RWPE1 (cell line): ENCODE measurements at places on chromosomes 16 and 17.

DNA sequence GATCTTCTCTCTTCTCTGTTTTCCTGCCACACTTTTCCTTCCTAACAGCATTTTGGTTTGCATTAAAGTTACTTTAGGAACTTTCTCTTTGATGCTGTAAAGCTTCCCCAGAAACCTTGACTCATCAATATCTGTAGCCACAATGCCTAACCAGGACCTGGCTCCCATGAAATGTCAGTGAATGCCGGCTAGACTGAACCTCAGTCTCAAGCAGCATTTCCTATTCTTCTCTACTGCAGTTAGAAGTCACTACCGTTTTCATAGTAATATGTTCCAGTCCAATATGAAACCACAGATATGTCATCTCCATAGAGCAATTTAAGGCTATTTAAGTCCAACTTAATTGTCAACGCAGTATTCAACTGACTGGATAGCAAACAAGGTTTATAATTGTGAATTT, 28.9 kb downstream of the ITFG1 start:
- DNase-seq, result no peak

DNA sequence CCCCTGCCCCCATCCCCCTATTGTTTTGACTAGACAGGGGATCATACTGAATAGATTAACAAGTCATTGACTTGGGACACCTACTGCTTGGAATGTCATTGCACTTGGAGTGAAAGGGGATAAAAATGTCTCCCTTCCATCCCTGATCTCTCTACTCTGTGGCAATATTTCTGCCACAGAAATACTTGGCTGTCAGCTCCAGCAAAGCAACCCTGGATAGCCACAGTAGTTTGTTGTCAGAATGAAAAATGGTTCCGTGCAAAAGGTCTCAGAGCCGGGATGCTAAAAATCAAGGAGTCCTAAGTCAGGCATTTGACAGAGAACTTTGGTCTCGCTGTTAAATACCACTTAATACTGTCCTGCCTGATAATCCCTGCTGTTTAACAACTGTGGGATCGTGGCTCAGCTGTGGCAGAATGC, 722.0 kb upstream of the SOX9 start:
- DNase-seq, result no peak

DNA sequence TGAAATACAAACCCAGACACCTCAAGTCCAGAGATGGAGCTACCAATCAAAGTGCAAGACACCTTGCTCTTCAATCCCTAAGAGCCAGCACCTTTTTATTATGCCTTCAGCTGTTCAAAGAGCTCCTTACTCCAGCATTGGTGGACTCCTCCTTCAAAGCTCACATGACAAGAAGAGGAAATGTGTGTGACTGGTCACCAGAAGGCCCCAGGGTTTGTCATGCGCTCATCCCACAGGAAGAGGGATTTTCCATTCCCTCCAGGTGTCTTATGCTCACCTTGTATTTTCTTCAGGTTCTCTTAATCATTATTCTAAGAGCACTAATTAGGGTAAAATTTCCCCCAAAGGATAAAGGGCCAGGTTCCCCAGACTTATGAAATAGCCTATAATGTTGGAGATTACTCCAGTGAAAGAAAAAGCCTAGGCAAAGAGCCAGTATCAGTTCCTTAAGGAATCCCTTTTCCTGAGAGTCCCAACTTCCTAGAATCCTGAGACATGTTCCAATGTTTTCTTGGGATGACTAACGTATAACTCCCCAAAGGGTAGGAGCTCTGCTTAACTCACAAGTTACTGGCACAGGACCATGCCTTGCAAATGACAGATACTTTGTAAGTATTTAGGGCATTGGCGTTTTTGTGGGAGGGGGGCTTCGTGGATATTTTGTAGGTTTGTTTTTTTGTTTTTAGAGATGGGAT, 56.9 kb upstream of the SOX9 start:
- DNase-seq, result no peak

DNA sequence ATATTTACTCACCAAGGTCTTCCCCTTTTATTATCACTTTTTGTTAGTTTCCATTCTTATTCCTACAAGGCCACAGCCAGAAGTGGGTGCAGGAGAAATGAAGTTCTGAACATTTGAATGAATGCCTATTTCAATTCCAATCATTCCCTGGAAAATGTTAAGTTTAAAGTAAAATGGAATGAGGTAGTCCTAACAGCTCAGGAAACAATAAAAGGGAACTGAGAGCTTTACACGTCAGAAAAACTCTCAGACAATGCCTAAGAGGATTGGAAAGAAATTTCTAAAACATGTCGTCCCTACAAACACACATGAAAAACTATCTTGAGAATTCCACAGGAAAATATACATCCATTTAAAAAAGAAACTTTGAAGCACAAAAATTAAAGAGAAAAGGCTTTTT, 238.8 kb downstream of the STX8 start:
- DNase-seq, result no peak

- DNase-seq, result no peak
These were observed 18.6 kb downstream of the PRCD start for GRCh38 chr17:76558198-76559095.

GRCh38 chr16:83356266-83356665, 451.5 kb upstream of the HSBP1 start:
- peak; percentile 64 for DNase-seq

DNA sequence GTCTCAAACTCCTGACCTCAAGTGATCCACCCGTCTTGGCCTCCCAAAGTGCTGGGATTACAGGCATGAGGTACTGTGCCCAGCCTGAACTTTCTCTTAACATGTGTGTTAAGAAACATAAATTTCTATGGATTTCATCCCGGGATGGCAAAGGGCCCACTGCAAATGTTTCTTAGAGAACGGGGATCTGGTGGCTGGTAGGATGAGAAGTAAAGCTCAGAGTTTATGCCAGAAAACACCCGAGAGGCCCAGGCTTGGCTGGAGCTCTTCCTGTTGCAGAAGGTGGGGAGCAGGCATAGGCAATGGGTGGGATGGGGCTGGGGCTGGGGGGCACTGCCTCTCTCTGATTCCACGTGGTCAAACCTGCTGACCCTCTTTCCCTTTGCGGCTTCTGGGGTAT, 5.6 kb upstream of the CARHSP1 start:
- DNase-seq, result no peak

DNA sequence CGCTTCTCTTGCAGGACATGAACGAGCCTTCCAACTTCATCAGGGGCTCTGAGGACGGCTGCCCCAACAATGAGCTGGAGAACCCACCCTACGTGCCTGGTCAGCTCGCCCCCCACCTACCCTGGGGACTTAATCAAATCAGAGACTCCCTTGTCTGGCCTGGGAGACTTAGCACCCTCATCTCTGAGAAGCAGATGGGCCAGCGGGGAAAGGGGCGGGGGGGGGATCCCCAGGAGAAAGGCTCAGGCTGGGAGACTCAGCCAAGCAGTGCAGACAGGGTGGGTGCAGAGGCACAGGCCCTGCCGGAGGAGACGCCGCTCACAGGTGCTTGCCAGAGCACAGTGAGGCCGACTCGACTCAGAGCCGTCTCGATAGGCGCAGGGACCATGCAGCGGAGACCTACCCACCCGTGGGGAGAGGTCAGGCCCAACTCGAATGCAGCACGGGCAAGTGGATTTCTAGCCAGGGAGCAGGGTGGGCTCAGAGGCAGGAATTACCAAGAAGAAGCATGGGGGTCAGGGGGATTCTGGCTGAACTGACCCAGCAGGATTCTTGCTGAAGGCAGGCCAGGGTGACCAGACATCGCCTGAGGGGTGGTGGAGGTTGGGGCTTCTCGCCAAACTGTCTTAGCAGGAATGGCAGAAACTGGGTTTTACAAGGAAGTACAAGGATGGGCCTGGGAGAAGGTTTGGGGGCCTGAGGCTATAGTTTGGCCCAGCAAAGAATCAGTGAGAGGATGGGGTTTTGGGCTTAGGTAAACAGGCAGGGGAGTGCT, 9.7 kb downstream of the GAA start:
- no peak for DNase-seq

GRCh38 chr17:48068491-48068961, 20.4 kb downstream of the NFE2L1 start:
- DNase-seq, result no peak

GRCh38 chr16:85984947-85985451, 86.0 kb downstream of the IRF8 start:
- DNase-seq, result no peak

DNA sequence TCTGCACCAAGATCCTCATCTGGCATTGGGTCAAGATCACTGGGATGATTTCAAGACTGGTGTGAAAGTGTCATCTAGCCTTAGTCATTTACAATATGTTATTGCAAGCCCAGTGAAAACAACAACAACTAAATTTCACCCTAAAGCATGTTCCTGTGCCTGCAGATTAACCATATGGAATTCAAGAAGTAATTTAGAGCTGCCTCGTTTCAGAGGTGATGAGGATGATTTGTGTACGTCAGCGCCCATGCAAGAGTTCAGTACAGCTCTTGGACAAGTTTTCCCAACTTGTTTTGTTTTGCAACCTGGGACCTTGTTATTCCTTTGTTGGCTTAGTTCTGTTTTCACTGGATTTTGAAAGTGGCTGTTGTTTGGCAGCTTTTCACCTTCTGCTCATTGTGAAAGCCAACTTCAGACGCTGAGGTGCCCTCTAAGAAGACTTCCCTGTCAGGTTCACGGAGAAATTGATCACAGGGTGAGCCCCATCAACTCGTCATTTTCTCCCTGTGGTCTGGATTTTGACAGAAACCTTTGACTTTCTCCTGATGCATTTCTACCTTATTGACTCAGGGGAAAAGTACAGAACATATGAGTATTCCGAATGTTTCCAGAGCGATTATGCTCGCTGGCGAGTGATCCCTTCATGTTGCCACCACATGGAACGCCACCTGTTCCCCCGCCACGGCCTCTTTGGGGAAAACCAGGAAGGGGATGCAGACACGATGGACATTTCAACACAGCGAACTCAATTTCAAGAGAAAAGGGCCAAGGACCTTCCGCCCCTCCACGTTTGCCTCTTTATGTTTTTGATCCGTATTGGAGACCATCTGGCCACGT, 85.6 kb downstream of the FOXL1 start:
- DNase-seq, result no peak

- DNase-seq, result peak; percentile 30
These were observed 520 bp downstream of the JPT2 start for GRCh38 chr16:1678500-1679098.

GRCh38 chr16:12461201-12461600, 342.5 kb downstream of the CPPED1 start:
- no peak for DNase-seq

DNA sequence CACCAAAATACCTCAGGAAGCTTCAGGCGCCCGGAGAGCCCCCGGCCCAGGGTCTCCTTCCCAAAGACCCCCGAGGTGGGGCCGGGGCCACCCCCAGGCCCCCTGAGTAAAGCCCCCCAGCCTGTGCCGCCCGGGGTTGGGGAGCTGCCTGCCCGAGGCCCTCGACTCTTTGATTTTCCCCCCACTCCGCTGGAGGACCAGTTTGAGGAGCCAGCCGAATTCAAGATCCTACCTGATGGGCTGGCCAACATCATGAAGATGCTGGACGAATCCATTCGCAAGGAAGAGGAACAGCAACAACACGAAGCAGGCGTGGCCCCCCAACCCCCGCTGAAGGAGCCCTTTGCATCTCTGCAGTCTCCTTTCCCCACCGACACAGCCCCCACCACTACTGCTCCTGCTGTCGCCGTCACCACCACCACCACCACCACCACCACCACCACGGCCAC, 6.7 kb upstream of the TMEM88 start:
- DNase-seq, result no peak

- peak; percentile 71 for DNase-seq
These were observed 558 bp downstream of the SOX15 start for GRCh38 chr17:7589204-7589868.

GRCh38 chr17:57548421-57549410, 196.4 kb downstream of the CCDC182 start:
- DNase-seq, result no peak

GRCh38 chr16:73064212-73064993, 16.5 kb upstream of the ZFHX3 start:
- no peak for DNase-seq

GRCh38 chr16:2022723-2023091, 3.1 kb downstream of the NPW start:
- DNase-seq, result peak; percentile 20

DNA sequence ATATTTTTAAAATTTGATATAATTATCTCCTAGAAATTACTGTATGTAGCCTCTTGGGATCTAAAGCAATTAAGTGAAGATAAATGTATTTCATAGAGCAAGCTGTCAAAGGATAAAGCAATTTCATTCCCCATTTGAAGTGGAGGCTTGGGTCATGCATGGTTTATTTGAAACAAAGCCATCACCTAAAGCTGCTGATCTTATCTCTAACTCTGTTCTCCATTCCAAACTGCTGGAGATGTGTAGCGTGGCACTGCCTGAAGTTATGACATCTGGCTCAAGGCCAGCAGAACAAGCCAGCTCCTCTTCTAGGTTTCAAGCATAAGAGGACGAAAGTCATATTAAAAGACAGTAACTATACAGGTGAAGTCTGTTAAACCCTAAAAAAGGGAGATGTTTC, 83.9 kb downstream of the HIC1 start:
- DNase-seq, result no peak

- peak; percentile 11 for DNase-seq
These were observed 338.0 kb downstream of the WWOX start for GRCh38 chr16:78437352-78437968.

DNA sequence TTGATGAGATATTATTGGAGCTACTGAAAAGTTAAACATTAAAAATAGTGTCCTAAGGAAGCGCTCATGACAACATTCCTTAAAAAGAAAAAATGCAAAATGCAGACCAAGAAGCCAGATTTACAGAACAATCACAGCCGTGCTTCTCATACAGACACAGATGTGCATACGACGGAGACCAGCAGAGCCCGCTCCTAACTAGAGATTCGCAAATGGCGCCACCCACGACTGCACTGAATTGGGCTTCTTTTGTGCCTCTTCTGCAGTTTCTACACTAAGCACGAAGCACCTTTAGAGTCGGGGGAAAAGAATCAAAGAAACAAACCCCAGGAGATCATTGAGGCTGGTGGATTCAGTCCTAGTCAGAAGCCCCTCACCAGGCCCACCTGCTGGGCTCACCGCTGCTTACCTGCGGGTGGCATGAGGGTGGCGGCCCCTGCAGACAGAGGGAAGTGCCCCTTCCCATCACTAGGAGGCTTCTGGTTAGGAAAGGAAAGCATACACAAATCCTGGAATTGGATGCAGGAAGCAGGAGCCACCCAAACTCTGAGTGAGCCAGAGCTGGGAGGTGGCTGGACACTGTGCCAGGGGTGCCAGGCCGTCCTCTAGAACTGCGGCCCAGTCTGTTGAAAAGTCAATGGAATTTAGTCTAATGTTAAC, 64.9 kb upstream of the CHMP6 start:
- no peak for DNase-seq

DNA sequence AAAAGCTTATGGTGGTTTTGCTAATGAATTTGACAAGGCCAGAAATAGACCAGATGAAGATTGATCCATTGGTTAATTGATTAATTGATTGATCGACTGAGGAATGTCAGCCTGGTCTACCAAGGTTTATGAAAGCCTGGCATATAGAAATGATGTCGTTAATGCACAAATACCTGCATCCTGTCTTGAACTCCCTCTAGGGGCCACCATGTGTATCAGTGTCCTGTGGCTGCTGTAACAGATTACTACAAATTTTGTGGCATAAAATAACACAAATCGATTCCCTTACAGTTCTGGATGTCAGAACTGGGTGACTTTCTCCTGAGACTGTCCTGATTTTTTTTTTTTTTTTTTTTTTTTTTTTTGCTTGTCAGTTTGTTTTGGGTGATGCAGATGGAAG, 553.2 kb downstream of the MAF start:
- DNase-seq, result peak; percentile 20

- DNase-seq, result no peak
These were observed 160.6 kb downstream of the MAF start for GRCh38 chr16:79439901-79440300.
